ENCODE measurements at places on chromosomes 3 and 15.

- no peak for DNase-seq
Observed at GRCh38 chr3:128267541-128267940, 114.3 kb downstream of the EEFSEC start.

DNA sequence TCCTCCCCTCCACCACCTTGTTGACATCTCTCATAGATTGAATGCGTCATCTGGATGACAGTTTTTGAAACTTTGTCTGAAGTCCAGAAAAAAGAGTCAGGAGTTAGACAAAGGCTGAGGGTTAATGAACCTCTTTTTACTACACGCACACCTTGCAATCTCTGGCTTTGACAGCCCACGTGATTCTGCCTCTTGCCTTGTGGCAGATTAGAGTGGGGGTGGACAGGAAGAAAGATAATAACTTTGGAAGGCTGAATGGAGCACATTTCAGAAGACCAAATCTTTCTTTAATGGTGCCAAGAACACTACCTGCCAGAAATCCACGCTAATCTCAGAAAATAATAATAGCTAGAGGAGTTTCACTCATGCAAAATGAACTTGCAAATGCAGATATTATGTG, 327.9 kb upstream of the TRIM42 start:
- DNase-seq: no peak

DNA sequence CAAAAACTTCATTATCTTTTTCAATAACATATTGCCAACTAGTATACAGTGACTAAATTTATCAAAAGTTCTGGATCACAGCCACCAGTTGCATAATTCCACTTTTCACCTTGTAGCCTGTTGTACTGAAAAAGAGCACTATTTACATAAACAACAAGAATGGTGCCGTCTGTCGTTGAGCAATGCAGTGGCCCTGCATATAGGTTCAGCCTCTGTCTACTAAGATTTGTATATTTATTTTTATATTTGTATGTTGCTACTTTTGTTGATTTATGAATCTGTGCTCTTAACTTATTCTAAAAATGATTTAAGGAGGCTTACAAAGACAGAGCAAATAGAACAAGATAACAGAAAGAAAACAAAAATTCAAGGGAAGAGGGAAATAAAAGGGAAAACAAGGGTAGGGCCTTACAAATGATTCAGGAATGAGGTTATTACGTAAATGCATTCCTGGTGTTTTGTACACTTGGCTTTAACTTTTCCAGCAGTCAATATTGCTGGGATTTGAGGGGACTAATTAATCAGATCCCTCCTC, 257.6 kb upstream of the STT3B start:
- DNase-seq: peak; percentile 56

GRCh38 chr3:153448151-153448829, 286.3 kb downstream of the RAP2B start:
- no peak for DNase-seq

DNA sequence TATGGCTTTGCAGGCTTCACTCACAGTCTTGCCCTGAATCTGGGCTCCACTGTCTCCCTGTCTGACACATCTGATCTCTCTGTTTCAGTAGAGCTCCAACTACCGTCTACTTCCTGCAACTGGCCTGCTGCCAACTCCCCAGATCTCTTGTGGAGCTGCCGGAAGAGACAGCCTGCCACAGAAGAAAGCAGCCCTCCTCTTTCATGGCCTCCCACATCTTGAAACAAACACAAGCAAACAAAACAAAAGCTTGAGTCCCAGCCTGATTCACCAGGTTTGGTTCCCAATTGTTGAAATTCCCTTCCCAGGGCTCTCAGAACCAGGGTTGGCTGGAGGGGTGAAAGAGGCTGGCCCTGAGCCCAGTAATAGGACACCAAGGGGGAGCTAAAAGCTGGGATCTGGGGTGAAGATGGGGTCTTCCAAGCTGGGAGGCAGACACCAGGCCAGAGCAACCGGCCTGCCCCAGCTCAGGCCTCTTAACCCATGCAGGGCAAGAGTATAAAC, 55.3 kb upstream of the CA12 start:
- DNase-seq: peak; percentile 58

DNA sequence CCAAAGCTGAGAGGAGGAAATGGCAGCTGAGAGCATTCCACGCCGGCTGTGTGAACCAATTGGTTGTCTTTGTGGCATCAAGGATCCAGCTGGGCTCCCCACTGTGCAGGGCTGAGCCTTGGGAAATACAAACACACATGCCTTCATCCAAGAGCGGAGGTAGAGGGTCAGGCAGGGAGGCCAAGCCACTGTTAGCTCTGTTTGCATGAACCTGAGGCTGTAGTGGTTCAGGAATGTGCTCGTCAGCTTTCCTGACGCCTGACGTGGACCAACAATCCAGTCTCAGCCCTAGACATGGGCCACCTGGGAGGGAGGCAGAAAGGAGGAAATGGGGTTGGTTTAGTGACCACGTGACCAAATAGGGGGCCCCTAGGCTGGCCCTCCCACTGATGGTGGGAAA, 276.9 kb downstream of the TLE3 start:
- peak; percentile 72 for DNase-seq

DNA sequence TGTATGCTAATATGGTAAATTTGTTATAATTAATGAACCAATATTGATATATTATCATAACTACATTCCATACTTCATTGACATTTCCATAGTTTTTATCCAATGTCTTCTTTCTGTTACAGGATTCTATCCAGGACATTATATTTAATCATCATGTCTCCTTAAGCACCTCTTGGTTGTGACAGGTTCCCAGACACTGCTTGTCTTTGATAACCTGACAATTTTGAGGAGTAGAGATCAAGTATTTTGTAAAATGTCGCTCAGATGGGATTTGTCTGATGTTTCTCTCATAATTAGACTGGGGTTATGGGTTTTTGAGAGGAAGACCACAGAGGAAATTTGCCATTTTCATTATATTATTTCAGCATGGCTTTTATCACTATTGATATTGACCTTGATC, 317.4 kb downstream of the PLOD2 start:
- no peak for DNase-seq

GRCh38 chr3:152976239-152976638, 141.3 kb downstream of the P2RY1 start:
- DNase-seq: no peak
